Stimulated activated CD8-positive, alpha-beta memory T cell treated with anti-CD3 and anti-CD28 coated beads, Interleukin-4, amount 100 ng/mL, for 4 hours (primary cell): ENCODE measurements at places on chromosomes 2 and 18.

- no peak for DNase-seq
Measured at GRCh38 chr18:25399554-25399953, 47.6 kb upstream of the ZNF521 start.

- DNase-seq, result no peak
Measured at GRCh38 chr2:99275882-99276281, 20.4 kb upstream of the LYG2 start.

- DNase-seq, result no peak
Measured at GRCh38 chr2:124919296-124919695, 894.2 kb downstream of the CNTNAP5 start.

DNA sequence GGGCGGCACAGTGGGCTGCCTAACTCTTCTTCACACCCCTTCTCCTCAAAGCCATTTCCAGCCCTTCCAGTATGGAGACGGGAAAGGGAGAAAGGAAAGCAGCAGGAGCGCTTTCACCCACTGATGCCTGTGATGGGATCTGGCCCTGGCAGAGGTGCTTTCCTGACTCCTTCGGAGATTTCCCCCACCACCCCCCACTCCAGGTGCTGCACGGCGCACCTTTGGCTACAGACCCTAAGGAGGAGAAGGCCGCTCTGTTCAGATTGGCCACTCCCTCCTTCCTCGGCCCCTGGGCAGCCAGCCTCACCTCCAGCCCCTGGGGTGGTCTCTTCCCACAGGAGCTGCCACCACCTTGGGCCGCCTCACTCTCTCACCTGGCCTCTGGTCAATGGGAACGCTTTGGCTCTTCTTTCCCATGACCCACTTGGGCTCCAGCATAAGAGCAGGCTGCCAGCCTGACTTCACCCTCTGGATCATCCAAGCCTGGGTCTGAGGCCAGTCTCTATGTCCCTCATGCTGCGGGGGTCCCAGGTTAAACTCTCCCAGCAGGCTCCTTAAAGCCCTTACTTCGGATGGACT, 18.4 kb upstream of the MAL start:
- no peak for DNase-seq

- no peak for DNase-seq
Measured at GRCh38 chr18:58755304-58756010, 84.2 kb downstream of the MALT1 start.

DNA sequence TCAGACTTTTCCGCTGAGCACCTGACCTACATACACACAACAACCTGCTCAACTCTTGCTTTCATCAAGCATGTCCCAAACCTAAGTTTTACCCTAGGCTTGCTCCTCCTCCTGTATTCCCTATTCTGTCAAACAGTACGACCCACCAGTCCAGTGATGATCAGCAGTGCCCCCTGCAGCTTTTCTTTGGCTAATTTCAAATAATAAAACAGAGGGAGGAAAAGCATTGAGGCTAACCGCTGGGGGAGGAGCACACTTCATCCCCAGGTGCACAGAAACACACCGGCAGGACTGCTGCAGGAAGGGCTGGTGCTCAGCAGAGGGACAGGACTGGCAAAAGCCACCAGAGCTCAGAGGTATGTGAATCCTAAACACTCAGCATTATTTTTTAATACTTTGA, 21.2 kb downstream of the E2F6 start:
- no peak for DNase-seq

DNA sequence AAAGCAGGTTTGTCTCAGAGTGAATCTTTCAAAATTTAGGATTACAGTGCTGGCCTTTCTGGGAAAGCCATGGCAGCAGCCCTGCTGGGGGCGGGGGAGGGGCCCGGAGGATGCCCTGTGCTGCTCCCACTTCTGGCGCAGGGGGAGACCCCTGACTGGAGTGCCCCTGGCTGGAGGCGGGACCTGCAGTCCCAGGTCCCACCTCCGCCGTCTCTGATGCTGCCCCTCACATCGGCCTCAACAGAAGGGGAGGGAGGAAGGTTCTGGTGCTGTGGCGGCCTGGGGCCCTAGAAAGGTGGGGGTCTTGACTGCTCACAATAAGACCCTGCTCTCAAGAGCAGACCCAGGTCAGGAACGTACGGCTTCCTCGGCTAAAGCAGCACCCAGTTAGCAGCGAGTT, 216.4 kb downstream of the TWIST2 start:
- DNase-seq, result no peak
